ENCODE measurements at places on chromosomes 16 and 17. TPM values are rescaled to one million over a fixed set of nuclear protein-coding genes. Genes with fewer than 3 reads are reported as not detected.

DNA sequence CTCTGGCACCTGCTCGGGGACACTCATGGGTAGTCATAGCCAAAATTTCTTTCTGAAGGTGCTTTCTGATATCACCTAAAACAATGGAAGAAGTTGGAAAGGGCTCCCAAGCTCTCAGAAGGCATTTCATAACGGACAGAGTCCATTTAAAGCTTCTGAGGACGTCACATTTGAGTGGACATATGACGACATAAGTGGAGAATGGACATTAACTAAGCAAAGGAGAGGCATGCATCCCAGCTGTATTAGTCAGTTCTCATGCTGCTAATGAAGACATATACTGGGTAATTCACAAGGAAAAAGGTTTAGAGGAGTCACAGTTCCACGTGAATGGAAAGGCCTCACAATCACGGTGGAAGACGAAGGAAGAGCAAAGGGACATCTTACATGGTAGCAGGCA, 260.2 kb upstream of the DYNLRB2 start:
- no peak for DNase-seq

DNA sequence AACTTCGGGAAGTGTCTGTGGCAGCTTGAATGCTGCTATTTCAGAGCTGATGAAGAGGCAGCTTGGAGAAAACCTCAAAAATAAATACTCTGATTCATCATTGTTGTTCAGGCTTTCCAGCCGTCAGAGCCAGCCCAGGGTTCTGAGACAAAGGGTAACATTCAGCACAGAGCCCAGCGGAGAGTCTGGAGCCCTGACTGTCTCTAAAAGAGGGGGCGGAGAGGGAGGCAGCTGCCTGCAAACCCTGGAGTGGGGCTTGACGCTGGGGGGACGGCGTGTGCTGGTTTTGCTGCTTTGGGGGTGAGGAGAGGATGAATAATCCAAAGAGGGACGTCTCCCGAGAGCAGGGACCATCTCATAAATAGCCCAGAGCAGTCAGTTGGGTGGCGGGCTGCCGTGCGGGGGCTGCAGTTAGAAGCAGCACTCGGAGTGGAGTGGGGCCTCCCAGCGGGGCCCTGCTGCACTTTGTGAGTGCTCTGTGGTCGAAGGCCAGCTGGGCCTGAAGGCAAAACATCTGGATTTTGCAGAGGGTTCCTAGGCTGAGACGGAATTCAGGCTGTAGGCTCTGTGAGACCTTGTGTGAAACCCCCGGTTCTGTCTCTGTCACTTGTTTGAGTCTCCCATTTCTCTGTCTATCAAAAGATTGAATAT, 237.8 kb downstream of the PRKCA start:
- peak; percentile 27 for DNase-seq

GRCh38 chr16:54140057-54140787, 146.4 kb downstream of the IRX3 start:
- no peak for DNase-seq

DNA sequence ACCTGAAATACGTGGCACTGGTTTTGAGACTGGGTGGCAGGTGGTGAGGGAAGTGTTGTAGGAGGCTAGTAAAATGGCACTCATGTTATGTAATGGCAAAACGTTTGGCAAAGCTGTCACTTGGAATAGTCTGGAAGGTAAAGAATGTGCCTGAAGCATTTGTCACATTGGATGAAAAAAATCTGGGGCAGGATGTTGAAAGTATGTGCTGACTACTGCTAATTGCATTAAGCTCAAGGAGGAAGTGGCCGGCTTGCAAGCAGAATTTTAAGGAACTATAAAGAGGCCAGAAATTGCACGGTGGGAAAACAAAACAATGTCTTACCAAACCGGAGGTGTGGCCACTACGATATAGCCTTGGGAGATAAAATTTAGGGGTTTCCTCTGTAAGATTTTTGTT, 26.6 kb upstream of the NLRP1 start:
- no peak for DNase-seq

GRCh38 chr16:47363761-47364160, 97.1 kb downstream of the ITFG1 start:
- DNase-seq, result no peak

GRCh38 chr17:1473841-1474240, 17.8 kb upstream of the CRK start:
- no peak for DNase-seq

DNA sequence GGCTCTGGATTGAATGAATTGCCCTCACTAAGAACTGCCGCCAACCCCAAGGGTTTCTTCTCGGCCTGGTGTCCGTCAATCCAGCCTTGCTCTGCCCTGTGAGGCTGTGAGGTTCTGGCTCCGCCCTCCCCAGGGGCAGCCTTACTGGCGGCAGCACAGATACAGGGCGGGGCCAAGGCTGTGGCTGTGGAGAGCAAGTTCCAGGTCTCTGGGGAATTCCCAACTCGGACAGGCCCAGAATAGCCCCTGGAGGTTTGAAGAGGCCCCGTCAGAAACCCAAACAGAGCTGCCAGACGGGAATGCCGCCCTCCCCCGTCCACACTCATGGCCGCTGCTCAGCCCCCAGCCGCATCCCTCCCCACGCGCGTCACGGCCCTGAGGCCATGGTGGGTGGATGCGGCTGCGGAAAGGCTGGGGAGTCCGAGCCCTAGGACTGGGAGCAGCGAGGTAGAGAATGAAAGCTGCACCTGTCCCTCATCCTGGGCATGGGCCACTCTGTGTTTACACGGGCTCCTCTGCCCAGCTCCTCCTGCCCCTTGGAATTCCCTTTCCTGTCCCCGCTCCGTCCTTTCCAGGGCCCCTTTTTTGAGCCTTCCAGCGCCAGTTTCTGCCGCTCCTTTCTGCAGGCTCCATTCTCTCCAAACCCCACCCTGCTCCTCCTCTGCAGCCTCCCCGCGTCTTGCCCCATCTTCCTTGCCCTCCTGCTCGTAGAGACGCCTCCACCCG, 660 bp upstream of the PRRT2 start:
- peak; percentile 93 for DNase-seq

- no peak for DNase-seq
Observed at GRCh38 chr17:10549096-10549842, at the start of gene MYH2. Gene MYH2 (minus strand): TSS chr17:10549658. CDS start chr17:10547920, 1,738 bp downstream.

- no peak for DNase-seq
Observed at GRCh38 chr17:5127910-5128309, 12.1 kb downstream of the USP6 start.

GRCh38 chr16:17350207-17350606, 120.6 kb downstream of the XYLT1 start:
- DNase-seq, result no peak

GRCh38 chr17:74601944-74602572, 10.0 kb upstream of the CD300LD start:
- DNase-seq, result no peak

DNA sequence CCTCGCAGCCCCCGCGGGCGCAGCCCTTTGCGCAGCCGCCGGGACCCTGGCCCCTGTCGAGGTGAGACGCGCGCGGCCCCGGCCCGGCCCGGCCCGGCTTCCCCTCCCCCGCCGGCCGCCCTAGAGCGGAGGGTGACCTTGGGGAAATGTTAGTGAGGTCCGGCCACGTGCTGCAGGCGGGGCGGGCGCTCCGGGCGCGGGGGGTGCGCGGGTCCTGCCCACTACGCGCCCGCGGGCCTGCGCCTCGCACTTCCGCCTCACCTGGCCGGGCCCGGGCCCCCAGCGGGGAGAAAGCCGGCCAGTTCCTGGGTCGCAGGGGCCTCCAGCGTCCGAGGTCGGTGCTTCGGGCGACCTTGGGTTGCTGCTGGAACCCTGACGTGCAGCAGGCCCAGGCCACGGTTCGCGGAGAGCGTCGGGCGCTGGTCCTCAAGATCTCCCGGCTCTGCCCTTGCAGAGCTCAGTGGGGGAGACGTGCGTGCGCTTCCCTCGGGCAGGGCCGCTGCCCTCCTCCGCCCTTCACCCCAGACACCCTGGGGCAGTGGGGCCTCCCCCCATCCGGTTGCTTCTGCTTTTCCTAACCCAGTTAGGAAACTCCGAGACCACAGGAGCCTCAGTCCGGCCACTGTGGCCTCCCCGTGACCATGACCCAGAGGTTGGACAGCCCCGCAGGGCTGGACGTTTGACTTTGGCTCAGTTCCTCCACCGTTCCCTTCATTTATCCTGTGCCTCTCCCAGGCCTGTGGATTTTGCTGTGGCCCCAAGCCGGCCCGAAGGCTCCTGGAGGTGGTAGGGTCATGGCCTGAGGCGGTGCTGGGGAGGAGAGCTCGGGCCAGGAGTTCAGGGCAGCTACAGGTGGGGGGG, 791 bp downstream of the MCRIP2 start:
- peak; percentile 84 for DNase-seq

- DNase-seq, result peak; percentile 65
Observed at GRCh38 chr16:8537691-8538342, 52.5 kb downstream of the TMEM114 start.

- no peak for DNase-seq
Observed at GRCh38 chr17:75872434-75873351, 5.7 kb downstream of the TRIM47 start.

DNA sequence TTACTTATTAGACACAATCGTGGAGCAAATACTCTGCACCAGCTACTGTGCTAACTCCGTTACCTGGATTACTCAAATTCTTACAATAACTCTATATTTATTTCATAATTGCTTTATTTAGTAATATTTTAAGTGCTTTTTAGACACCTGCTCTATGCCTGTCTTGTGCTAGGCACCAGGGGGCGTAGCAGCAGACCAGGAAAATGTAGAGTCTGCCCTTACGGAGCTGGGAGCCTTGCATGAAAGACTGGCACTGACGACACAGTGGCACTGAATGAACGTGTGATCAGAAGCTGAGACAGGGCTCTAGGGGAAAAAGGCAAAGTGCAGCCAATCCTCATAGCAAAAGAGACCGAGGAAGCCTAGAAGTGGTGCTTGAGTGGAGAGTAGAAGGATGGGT, 486.5 kb downstream of the CDH13 start:
- DNase-seq, result peak; percentile 31

DNA sequence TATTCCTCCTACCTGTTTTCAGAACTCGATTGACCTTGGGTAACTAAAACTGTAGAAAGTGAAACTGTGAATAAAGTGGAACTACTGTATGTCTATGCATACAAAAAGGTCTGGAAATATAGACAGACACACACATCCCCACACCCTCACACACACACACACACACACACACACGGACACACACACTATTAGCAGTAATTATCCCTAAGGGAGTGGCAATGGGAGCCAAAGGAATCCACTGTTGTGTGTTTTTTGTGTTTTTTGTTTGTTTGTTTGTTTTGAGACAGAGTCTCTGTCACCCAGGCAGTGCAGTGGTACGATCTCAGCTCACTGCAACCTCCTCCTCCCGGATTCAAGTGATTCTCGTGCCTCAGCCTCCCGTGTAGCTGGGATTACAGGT, 26.6 kb upstream of the SRCIN1 start:
- no peak for DNase-seq

GRCh38 chr16:84509032-84509950, 4.8 kb upstream of the MEAK7 start:
- DNase-seq, result no peak

DNA sequence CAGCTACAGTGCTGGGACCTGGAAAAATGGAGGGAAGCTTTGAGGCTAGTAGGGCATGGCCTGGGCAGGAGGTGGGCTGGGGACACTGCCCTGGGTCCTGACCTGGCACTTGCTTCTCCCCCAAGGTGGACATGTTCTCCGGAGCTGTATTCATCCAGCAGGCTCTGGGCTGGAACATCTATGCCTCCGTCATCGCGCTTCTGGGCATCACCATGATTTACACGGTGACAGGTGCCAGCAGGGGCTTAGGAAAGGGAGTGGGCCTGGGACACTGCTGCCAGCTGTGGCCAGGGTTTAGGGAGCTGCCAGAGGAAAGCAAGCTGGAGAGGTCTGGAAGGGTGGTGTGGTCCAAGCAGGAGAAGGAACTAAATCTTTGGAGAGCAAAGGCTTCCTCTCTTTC, 3.1 kb downstream of the SLC5A2 start:
- no peak for DNase-seq

DNA sequence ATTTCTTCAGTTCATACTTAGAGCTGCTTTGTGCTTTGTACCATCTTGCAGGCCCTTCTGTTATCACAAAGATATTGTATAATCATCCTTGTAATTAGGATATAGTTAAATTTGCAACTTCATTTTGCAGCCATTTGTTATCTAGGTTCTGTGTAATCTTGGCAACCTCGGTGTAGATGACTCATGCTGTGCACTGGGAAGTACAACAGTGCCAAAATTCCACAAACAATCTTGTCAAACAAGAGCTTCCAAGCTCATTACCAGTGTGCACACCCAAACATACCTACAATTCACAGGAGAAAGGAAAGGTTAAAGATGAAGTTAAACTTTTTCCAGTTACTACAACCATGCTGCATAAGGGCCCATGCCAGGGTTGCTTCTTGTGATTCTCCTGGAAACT, 1231.8 kb downstream of the CDH11 start:
- peak; percentile 6 for DNase-seq

DNA sequence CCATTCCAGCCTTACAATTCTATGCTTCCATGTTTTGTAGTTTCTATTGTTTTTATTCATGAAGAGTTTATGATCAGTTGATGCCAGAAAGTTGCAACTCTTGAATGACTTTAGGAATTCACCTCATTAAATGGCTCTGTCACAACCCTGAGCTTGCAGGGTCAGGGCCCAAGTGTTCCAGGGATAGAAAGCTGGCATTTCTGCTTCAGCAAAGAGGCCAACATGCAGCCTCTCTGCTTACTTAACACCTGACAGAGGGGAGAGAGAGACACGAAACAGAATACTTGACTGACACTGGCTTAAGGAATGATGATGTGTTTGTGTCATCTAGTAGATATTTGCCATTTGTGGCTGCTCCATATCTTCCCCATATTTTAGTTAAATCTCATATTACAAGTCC, 328.1 kb downstream of the CA10 start:
- DNase-seq, result no peak

- DNase-seq, result no peak
Observed at GRCh38 chr17:67324330-67324729, 42.0 kb downstream of the PSMD12 start.

DNA sequence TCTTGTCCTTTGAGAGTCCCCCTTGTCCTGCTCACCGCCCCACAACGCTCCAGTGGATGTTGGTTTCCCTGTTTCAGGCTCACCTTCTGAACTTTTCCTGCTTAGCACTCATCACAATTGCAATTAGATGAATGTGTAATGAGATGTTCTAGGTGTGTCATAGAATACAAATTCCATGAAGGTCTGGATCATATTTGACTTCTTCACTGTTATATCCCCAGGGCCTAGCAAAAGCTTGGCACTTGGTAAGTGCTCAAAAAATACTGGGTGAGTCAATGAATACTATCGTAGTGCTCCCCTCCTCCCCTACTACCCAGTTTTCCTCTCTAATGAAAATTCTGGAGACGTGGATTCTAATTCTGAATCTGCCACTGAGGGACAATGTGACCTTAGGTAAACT, 33.1 kb downstream of the DNAH3 start:
- DNase-seq, result no peak

DNA sequence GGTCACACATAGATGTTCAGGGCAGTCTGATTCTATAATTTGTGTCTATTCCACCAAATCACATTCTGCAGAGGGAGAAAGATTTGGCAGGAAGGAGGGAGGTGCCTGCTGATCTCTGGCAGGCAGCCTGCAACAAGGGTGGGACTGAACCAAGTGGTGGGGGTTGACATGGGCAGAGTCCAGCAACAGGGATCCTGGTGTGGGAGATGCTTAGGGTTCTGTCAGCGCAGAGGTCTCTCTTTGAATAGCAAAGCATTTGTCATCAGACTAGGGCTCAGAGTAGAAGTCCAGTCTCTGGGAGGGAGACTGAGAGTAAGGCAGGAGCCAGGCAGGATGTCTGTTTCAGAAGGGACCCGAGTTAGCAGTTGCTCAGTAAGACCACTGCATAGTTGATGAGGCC, 94.6 kb downstream of the UTP18 start:
- DNase-seq, result no peak

Gene CACNG3
- 0.01 TPM for polyA plus RNA-seq

Gene FOXO3B
- 2.6 TPM for polyA plus RNA-seq

Gene MYH13
- polyA plus RNA-seq, result 0.04 TPM

Gene CLEC19A
- not detected for polyA plus RNA-seq

Gene AXIN2
- polyA plus RNA-seq, result 12.4 TPM

Gene WNK4
- polyA plus RNA-seq, result 16.9 TPM

Gene DRC3
- polyA plus RNA-seq, result 5.7 TPM
